ENCODE measurements at places on chromosomes 7 and 10. TPM values are rescaled to one million over a fixed set of nuclear protein-coding genes. Genes with fewer than 3 reads are reported as not detected.

Gene EN2
- total RNA-seq, result not detected

Gene RPA3
- 0.96 TPM for total RNA-seq

Gene ZNF503
- total RNA-seq, result 28.8 TPM

Gene CPA2
- total RNA-seq, result not detected

Gene MUC3A
- total RNA-seq, result not detected

Gene PARG
- total RNA-seq, result 1.9 TPM

Gene FLNC
- total RNA-seq, result 117 TPM

Gene C10orf105
- total RNA-seq, result not detected

Gene PTN
- 10.4 TPM for total RNA-seq

Gene GCK
- 2.7 TPM for total RNA-seq

Gene MSMB
- not detected for total RNA-seq

Gene UPK3B
- 7.6 TPM for total RNA-seq

Gene OR6B1
- total RNA-seq, result not detected

Gene ZSCAN21
- total RNA-seq, result 58.5 TPM

Gene ELMO1
- total RNA-seq, result 40.8 TPM

Gene SLC39A12
- total RNA-seq, result not detected

Gene PILRB
- 67.2 TPM for total RNA-seq

Gene VSTM4
- 17.7 TPM for total RNA-seq

Gene KAZALD1
- 5.7 TPM for total RNA-seq

Gene CFAP70
- total RNA-seq, result not detected

Gene NUTM2E
- not detected for total RNA-seq

Gene SCART1
- 4.8 TPM for total RNA-seq

Gene REPIN1
- total RNA-seq, result 123 TPM

Gene PLXDC2
- 94.1 TPM for total RNA-seq
